ENCODE measurements at places on chromosomes 1 and 21.

DNA sequence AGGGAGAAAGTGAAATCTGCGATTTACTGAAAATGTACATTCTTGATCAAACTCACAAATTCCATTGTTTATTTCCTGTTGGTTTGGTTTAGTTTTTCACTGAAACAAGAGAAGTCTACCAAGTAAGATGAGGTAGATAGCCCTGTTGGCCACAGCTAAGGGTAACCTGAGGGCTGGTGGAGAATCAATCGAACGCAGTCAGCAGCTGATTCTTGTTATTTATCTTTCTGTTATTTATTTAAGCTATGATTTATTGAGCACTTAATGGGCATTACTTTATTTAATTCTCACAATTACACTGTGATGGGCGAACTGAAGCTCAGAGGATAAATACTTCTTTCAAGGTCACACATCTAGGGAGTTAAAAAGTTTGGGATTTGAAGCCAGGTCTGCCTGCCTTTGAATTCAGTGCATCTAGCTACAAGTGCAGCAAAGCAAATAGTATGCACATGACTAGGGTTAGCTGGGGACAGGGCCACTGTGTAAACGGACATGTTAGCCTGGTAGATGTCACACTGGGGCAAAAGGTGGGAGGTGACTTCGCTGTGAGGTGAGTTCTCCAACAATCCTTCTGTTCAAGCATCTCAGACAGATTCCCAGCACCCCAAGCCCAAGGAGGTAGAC is 106.5 kb upstream of the GADD45A start:
- no peak for DNase-seq

DNA sequence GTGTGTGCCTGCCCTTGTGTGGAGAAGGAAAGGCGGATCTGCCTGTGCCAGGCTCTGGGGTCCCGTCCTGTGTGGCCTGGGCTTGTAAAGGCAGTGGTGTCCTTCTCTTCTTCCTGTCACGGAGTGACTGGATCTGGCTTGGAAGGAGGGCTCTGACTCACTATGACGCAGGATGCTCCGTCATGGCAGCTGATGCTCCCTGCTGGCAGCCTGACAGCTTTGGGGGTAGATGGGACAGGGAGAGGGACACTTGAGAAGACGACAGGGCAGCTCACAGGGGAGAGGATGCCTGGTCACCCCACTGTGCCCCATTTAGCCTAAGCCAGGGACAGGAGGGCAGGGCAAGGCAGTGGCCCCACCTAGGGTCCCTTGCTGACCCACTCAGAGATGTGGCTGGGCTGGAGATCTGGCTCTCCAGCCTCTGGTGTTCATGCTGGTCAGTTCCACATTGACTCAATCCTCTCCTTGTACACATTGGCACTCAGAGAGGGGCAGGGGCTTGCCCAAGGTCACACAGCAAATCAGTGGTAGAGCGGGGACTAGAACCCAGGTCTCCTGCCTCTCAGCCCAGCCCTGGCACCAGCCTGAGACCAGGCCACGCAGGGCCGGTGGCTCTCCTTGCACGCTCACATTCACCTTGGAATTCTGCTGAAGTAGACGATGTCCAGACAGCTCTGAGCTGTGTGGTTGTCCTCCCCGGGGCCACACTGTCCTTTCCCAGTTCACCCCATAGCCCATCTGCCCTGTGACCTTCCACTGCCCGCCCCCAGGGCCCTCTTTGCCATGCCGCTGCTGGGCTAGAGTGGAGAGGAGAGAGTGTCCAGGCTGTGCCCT is 2.8 kb upstream of the FAM131C start:
- peak; percentile 89 for DNase-seq

- no peak for DNase-seq
These were observed 601.9 kb downstream of the MRPL39 start for GRCh38 chr21:25005388-25005787.

- DNase-seq, result peak; percentile 96
These were observed 34.3 kb upstream of the ECE1 start for GRCh38 chr1:21324368-21325141.

DNA sequence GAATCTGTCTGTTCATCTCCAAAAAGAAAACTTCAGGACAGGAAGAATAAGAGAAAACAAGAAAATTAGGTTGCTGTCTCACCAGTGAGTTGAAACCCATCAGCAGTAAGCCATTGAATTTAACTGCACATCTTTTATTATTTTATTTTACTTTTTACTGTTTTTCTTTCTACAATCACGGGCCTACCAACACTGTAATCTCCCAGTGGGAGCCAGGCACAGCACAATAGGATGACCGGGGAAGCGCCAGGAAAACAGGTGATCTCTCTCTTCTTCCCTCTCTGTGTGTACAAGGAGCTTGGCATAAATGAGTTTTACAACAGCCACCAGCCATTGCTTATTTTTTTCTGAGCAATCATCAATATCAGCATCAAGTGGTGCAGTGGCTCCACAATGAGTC is 113.1 kb upstream of the ESRRG start:
- DNase-seq, result no peak

GRCh38 chr1:172826096-172826741 is 167.3 kb downstream of the FASLG start:
- DNase-seq, result peak; percentile 98

GRCh38 chr1:85406887-85407533 is 57.9 kb downstream of the DDAH1 start:
- DNase-seq, result peak; percentile 94

DNA sequence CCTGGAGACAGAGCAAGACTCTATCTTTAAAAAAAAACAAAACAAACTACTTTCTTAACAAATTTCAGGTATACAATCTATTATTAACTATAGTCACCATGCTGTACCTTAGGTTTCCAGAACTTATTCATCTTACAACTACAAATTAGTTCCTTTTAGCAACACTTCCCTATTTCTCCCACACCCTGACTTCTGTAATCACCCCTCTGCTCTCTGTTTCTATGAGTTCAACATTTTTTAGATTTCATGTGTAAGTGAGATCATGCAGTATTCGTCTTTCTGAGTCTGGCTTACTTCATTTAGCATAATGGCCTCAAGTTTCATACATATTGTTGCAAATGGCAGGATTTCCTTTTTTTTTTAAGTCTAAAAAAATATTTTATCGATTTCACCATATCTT is 77.9 kb upstream of the LPGAT1 start:
- DNase-seq, result no peak

DNA sequence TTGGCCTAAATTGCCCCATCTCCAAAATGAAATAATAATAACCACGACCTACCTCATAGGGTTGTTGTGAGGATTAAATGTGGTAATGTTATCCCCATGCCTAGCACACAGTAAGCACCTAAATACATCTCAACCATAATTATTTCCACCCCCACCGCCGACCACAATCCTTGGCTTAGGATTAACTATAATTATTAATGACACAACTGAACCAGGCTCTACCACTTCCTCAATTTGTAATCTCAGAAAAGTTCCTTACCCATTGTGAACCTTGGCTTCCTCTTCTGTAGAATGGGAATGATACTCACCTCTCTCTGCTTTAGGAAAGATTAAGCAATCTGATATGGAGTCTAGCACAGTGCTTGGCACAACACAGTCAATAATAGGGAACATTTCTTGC is 44.3 kb upstream of the TACSTD2 start:
- DNase-seq, result no peak

- no peak for DNase-seq
These were observed 58.9 kb downstream of the DDAH1 start for GRCh38 chr1:85406081-85406480.

- no peak for DNase-seq
These were observed 624 bp downstream of the RIPK4 start for GRCh38 chr21:41765973-41766882.

DNA sequence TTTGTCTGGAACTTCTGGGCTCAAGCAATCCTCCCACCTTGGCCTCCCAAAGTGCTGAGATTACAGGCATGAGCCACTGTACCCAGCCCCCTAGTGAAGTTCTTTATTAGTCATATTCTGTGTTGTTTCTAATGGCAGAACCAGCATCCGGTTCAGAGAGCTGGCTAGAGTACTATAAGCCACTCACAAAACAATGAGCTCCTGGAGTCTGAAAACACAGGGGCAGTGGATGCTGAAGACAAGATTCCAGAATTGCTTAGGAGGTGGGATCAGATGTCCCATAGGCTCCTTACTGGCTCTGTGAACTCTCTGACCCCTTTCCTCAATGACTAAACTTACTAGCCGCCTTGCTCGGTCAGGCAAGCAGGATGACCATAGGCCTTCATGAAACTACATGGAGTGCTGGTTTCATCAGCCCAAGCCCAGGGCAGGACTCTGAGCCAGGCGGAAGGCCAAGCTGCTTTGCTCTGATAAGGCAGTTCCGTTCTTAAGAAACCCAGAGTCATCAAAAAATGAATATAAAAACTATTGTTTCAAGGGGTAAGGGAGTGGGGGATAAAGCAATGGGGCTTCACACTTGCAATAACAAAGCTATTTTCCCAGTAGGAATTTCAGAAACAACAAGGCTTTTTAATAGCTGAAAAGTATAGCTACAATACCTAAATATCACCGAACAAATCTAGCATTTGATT is 8.1 kb downstream of the MTHFR start:
- peak; percentile 87 for DNase-seq

DNA sequence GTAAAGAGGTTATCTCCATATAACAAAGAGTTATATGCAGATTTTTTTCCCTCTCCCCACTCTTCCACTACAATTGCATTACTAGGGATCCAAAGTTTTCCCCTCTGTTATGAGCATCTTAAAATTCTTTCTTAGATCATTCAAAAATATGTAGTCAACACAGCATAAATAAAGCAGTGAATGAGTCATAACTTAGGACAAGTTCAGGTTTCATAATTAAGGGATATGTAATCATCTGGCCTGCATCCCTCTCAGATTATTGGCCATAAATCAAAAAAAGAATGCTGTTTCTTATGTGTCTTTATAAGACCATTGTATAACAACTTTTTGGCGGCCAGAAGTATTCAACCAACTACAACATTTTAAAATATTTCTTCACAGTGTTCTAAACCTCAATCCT is 1526.1 kb downstream of the KCNT2 start:
- no peak for DNase-seq

Measured in cardiac fibroblast (primary cell).